ENCODE measurements at places on chromosomes 3 and 15. TPM values are rescaled to one million over a fixed set of nuclear protein-coding genes. Genes with fewer than 3 reads are reported as not detected.
A peak's percentile ranks its signal among the peaks of the same experiment; 100 is the strongest.

Gene PPCDC
- total RNA-seq = 7.2 TPM

DNA sequence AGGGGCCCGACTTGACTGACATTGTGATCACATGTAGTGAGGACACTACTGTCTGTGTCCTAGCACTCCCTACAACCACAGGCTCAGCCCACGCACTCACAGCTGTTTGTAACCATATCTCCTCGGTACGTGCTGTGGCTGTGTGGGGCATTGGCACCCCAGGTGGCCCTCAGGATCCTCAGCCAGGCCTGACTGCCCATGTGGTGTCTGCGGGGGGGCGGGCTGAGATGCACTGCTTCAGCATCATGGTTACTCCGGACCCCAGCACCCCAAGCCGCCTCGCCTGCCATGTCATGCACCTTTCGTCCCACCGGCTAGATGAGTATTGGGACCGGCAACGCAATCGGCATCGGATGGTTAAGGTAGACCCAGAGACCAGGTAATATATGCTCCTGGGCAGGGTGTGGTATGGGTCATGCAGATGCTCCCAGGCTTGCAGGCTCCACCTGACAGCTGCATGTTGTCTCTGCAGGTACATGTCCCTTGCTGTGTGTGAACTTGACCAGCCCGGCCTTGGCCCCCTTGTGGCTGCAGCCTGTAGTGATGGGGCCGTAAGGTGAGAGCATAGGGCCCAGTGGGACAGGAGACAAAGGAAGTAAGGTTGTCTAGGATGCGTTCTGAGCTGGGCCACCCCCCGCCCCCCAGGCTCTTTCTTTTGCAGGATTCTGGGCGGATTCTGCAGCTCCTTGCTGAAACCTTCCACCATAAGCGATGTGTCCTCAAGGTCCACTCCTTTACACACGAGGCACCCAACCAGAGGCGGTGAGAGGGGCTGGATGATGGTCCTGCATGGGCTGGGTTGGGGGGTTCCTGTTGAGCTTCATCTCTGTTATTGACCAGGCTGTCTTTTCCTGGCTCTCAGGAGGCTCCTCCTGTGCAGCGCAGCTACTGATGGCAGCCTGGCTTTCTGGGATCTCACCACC lies 4.4 kb downstream of the DALRD3 start:
- no peak for DNase-seq

DNA sequence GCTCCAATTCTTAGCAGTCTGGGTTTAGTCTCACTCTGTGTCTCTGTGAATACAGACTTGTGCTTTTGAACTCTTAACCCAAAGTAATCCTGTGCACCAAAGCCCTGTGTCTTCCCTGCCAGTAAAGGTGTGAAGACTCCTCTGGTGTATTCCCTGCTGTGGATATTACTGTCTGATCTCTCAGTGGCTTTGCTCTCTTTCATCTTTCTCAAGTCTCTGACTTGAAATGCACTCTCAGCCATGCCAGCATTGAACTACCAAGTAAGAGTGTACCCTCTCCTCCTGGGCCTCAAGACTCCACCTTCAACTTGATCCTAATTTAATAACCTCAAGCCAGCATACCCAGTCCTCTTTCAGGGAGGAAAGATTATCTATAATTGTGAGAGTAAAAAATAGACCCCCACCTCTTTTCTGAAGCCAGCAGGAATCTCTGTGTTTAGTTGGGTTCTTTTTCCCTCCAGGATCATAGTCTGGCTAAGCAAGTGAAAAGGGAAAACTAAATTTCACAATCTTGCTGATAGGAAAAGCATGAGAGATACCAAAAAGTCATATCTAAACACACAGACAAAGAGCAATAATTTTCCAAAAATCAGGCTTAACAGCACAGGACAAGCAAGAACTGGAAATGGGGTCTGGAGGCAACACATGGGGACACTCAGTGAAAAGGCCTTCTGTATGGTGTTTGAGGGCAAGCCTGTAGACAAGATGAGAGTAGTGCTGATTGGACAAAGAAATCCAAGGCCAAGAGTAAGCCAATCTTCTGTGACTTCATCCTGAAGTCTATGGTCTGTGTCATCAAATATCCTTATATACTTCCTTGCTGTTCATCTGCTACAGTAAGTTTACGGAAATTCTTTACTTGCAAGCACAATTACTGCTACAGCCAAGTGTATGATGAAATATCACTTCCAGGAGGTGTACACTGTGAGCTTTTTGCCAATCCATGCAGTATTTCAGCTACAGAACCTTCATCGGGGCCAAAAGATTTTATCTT lies 296.1 kb upstream of the TGFBR2 start:
- no peak for DNase-seq

Gene SOX14
- total RNA-seq = not detected

GRCh38 chr3:19543212-19543841 lies 390.7 kb downstream of the EFHB start:
- no peak for DNase-seq

DNA sequence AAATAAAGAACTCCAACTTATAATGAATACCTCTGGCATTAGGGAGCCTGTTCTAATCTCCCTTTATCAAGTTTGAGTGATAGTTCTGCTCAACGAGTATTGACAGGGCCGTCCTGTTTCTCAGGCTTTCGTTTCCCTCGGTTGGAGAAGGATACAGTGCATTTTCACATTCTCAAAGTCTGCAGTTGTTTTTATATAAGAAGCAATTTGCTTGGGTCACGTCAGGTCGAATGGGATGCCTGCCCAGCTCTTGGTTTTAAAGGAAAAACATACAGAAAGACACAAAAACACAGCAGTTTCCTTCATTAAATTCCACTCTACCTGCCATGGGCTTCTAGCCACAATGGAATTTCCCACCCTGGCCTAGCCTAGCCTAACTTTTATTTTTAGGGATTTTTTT lies 366.3 kb downstream of the TIGIT start:
- no peak for DNase-seq

GRCh38 chr3:134592806-134593205 lies 58.0 kb downstream of the KY start:
- DNase-seq = no peak

DNA sequence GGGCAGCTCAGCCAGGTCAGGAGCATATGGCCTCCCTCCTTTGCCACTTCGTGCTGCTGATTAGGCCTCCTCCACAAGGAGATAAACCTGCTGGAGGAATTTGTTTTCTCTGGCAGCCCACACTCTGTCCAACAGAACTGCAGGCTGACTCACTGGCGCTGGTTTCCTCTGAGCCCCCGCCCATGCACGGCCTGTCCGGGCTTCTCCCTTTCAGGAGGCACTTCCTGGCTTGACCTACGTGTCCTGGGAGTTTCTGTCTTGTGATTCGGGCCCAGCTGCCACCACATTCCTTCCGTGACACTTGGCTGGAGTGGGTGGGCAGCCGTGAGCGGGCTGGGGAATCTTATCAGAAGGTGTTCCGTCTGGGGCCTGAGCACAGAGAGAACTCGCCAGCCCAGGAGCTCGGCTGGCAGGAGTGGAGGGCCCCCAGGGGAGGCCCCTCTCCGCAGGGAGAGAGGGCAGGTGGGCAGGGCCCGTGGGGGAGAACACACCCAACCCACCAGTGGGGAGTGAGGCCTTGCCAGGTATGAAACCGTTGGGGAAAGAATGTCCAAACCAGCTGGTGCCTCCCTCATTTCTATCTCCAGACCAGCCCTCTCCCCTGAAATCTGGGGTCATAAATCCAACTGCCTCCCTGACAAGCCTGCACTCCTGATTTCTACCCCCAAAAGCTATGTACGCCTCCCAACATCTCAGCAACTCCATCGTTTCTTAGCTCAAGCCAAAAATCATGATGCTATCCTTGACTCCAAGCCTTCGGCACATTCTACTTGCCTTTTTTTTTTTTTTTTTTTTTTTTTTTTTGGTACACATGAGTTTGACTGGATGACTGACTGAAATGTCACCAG lies 110.6 kb upstream of the MEF2A start:
- peak; percentile 94 for DNase-seq

- DNase-seq = no peak
These were observed 20.1 kb downstream of the RFT1 start for GRCh38 chr3:53109891-53110771.

GRCh38 chr15:45790325-45790943 lies 155.6 kb downstream of the SQOR start:
- DNase-seq = no peak

Gene FOXB1
- not detected for total RNA-seq

Gene TIPIN
- 4.3 TPM for total RNA-seq

DNA sequence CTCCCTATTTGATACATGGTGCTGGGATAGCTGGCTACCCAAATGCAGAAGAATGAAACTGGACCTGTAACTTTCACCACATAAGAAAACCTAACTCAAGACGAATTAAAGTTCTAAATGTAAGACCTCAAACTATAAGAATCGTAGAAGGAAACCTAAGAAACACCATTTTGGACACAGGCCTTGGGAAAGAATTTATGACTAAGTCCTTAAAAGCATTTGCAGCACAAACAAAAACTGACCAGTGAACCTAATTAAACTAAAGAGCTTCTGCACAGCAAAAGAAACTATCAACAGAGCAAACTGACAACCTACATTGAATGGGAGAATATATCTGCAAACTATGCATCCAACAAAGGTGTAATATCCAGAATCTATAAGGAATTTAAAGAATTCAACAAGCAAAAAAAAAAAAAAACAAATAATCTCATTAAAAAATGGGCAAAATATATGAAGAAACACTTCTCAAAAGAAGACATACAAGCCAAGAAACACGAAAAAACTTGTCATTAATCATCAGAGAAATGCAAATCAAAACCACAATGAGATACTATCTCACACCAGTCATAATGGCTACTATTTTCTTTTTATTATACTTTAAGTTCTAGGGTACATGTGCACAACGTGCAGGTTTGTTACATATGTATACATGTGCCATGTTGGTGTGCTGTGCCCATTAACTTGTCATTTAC lies 37.0 kb downstream of the HDGFL3 start:
- no peak for DNase-seq

Gene TGM4
- not detected for total RNA-seq

DNA sequence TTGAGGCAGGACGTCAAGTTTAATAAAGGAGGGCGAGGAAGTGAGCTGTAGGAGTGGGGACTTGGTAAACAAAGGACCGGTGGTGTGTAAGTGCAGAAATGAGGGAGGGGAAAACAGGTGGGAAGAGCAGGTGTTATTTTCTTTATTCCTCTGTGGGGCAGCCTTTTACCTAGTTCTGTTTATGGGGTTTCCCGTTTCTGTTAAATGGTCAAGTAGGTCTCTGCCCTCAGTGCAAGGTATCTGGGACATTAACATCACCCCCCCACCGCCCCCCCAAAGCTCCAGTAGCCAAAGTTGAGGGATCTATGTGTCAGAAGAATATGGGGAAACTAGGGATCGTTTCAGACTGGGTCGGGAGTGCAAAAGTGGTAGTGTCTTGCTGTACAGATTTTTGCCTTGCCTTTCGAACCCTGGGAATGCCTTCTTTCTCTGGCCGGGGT lies 893 bp downstream of the MGA start:
- DNase-seq = no peak

DNA sequence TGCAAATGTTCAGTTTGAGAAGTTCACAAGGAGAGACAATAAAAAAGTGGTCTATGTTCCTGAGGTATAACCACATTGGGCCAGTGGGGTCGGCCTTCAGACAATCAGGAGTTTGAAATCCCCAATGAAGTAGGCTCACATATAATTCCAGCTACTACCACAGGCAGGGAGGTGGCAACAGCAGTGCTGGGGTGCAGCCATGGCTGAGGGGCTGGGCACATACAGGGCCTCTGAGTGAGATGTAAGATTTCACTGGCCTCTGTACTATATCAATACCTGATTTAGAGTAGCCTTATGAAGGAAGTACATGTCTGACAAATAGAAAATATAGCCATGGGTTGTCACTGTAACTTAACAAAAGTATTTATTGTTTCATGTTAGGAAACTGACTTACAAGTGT lies 402.2 kb downstream of the TBC1D5 start:
- DNase-seq = no peak

- DNase-seq = peak; percentile 91
These were observed 24.3 kb downstream of the TBC1D21 start for GRCh38 chr15:73897441-73898261.

DNA sequence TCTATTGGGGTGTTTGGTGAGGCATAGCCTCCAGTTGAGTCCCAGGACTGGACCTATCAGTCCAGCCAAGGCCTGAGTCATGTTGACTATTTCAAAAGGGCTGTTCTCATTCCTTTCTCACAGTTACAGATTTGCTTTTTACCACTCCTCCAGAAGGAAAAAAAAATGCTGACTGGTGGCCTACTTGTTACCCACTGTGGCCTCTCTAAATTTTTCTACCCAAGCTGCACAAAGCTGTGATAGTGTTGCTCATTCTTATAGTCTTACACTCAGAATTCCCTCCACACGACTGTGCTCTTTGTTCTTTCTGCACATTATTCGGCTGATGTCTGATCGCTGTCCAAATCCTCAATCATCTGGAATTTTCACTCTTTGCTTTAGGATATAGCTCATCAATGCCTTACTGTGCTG lies 1142.2 kb downstream of the IGSF11 start:
- DNase-seq = no peak

Gene SNX33
- 10.3 TPM for total RNA-seq

DNA sequence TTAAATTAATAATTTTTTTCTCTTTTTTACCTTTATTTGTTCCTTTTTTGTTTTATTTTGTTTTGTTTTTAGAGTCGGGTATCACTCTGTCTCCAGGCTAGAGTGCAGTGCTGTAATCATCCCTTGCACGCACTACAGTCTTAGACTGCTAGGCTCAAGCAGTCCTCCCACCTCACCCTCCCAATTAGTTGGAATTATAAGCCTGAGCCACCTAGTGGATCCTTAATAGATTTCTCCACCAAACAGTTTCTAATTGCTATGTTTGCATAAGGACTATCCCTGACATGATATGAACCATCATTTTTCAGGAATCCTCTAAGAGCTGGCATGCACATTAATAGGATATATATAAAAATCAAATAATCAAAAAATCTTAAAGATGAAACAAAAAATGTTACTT lies 993.2 kb downstream of the OTOL1 start:
- no peak for DNase-seq

GRCh38 chr3:54079314-54079713 lies 43.0 kb upstream of the CACNA2D3 start:
- no peak for DNase-seq

GRCh38 chr3:76021376-76021775 lies 236.0 kb upstream of the ZNF717 start:
- no peak for DNase-seq

DNA sequence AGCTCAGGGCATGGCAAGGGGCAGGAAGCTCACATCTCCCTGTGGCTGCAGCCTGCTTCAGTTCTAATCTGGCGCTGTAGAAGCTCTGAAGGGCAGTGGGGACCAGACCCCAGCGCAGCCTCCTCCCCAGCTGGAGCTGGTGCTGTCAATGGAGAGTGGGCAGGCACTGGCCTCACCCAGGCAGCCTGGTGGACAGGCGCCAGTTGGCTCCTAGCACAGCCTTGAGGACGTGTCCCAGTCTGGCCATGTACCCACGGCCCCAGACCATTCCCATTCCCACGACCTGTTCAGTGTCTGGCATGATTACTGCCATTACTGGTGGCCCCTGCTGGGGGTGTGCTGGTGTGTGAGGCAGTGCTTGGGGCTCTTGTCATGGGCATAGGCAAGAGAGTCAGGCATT lies 16.3 kb downstream of the TYRO3 start:
- DNase-seq = no peak

Gene GRAMD1C
- total RNA-seq = 0.70 TPM

DNA sequence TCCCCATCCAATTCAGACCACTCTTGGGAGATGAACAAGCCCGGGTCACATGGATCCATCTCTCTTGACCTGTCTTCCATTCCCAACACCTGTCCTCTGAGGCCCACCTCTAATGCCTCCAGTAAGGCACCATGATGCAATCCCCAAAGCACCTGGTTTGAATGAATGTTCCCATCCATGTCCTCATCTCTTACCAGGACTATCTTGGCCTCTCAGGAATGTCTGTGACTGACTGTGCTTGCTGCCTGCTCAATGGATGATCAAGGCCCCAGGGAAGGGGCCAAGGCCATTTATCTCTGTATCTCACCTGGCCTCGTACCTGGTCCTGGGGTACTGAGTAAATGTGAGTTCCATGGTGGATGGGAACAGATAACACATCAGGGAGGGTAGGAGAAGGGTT lies 49.7 kb downstream of the SLCO2A1 start:
- no peak for DNase-seq

Measured in cardiac septum (tissue), 1 donor.